Choroid plexus epithelial cell (primary cell): ENCODE measurements at places on chromosomes 4 and X.

DNA sequence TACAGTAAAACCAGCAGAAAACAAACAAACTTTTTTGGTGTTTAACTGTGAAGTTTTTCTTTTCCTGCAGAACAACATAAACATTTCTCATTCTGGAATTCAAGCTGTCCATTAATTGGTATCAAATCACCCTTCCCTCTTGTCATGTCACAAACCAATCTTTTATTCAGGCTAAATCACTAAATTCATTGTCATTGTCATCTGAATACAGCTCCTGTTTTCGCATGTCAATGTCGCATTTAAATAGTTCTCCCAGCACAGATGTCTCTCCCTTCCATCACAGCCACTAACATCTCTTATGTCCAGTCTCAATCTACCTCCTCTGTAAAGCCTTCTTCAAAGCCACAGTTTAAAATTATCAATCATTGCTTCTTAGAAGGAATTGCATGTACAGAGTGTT lies 192.1 kb upstream of the PCDH10 start:
- DNase-seq: no peak

- no peak for DNase-seq
These were observed 1653.5 kb upstream of the AGA start for GRCh38 chr4:179095585-179096221.

GRCh38 chr4:2837904-2838496 lies 5.6 kb upstream of the ADD1 start:
- DNase-seq: peak; percentile 73

- peak; percentile 30 for DNase-seq
These were observed 72.3 kb upstream of the ZNF518B start for GRCh38 chr4:10529291-10530136.

- no peak for DNase-seq
These were observed 170.4 kb upstream of the TET2 start for GRCh38 chr4:104976262-104976661.

DNA sequence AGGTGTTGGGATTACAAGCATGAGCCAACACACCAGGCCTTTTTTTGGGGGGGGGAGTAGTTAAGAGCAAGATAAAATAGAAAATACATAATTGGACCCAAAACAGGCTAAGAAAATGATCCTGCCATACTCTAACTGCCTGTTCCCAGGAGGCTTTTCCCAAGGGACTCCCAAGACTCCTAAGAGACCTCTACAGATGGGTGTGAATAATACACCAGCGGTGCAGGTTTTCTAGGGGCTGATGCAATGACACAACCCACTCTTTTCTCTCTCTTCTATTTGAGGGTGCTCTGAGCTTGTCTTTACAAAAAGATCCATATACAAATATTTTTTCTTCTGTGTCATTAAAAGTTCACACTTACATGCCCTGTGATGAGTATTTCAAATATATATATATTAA lies 116.9 kb downstream of the RASL11B start:
- peak; percentile 50 for DNase-seq

- DNase-seq: no peak
These were observed 217.7 kb upstream of the CENPE start for GRCh38 chr4:103415801-103416200.

GRCh38 chr4:53088152-53088551 lies 226.0 kb downstream of the RASL11B start:
- DNase-seq: no peak

GRCh38 chr4:8754634-8755589 lies 116.7 kb downstream of the HMX1 start:
- DNase-seq: no peak
